Erythroblast (primary cell): ENCODE measurements at places on chromosomes 2 and 18.

DNA sequence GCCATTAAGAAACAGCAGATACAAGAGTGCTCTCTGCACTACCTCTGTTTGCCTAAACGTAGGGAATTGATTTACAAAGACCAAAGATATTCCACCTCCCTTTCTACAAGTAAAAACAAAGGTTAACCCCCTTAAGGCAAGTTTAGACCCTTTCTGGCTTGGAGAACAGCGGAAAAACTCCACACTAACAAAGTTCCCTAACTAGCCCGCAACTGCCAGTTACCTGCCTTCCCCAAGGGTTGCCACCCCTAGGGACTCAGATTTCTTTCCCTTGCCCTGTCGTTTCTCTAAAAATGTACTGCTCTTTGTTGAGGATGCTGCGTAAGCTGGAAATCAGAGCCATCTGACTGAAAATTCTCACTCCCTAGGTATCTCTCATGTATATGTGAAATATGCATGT lies 627.5 kb upstream of the SOX11 start:
- no peak for DNase-seq

GRCh38 chr2:215881582-215881981 lies 131.8 kb downstream of the MREG start:
- DNase-seq, result no peak

- DNase-seq, result no peak
These were observed 65.5 kb downstream of the EPB41L3 start for GRCh38 chr18:5478261-5478660.

DNA sequence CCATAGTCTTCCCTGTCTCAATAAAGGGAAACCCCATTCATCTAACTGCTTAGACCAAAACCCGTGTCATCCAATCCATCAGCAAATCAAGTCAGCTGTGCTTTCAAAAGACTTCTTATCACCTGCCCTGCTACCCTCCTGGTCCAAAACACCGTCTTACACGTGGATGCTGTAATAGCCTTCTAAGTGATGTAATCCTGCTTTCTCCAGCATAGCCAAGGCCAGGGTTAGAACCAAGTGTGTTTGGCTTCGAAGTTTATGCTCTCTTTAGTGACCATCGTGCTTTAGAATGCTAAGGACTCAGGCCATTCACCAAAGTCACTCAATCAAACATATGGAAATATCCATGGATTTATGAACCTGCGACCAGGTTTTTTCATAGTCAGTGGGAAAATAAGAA lies 25.5 kb downstream of the NEB start:
- DNase-seq, result no peak

DNA sequence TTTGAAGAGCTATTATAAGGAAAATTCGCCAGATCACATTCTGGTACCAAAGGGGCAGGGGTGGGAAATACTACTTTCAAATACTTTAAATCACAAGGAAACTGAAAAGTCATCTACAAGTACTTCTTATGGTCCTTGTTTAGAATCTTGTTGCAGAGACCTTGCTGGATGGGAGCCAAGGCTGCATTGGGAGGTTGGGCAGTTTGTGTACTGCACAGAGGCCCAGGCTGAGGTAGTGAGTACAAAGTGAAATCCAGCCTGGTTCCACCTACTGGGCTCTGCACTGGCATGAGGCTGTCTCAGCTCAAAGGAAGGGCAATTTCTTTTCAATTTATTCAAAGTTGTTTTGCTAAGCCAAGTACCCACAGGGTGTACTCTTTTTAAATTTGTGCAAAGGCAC lies 140.3 kb upstream of the DLX2 start:
- DNase-seq, result no peak

DNA sequence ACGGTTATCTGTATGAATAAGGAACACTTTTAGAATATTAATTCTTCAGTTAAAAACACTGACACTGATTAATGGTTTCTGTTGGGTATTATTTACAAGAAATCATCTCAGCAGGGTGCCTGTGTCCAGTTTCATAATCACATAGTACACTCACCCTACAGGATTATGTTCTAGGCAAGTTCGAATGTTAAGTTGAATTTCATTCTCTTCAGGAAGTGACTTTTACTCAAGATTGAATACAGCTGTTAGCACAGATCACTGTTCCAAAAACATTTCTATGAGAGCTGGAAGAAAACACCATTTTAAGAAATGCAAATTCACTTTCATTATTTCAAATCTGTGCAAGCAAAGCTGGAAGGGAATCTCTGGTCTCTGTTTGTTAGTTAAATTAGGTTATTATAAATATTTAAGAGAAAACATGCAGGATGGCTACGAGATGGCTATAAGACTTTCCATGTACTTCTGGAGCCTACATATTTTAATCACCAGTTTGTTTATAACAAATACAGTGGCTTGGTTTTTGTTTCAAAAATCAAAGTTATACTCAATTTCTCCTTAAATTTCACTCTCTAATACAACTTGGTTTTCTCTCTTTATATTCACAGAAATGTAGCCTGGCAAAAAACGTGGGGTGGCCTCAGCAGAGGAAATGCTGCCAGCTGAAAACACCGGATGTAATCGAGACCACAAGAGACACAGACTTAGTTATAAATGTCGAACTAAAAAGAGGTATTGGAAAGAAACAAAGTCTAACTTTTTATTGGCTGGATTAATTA lies 65.8 kb downstream of the RBMS1 start:
- DNase-seq, result no peak

- DNase-seq, result no peak
These were observed 1.8 kb upstream of the HOXD8 start for GRCh38 chr2:176127774-176128072.

- DNase-seq, result peak; percentile 72
These were observed 51.2 kb downstream of the SLC14A2 start for GRCh38 chr18:45666520-45666919.

DNA sequence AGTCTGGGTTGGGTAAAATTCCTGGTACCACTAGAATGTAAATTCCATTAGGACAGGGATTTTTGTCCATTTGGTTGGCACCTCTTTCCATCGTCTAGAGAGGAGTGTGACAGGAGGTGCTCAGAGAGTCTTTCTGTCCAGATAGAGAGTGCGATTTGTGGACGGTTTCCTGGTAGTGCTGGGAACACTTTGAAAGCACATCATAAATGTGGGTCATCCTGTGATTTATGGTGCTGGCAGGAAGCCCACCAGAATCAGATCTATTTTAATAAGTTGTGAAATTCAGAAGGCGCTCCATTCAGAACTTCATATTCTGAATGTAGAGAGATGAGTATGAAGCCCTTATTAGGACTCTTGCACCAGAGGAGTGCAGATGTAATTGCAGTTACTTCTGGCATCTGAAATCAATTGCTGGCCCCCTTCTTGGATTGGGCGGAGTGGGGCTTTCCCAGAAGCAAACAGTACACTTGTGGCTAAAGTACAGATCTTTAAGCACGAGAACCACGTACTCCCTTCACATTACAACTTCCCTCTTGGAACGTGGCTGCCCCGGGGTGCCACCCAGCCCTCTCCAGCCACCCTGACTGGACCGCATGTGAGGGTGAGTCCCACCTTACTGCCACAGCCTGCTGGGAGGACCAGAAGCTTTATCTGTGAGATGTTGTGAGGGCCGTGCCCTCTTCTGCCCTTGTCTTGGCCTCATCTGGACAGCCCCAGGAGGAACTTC lies 243.2 kb downstream of the MYO3B start:
- no peak for DNase-seq

DNA sequence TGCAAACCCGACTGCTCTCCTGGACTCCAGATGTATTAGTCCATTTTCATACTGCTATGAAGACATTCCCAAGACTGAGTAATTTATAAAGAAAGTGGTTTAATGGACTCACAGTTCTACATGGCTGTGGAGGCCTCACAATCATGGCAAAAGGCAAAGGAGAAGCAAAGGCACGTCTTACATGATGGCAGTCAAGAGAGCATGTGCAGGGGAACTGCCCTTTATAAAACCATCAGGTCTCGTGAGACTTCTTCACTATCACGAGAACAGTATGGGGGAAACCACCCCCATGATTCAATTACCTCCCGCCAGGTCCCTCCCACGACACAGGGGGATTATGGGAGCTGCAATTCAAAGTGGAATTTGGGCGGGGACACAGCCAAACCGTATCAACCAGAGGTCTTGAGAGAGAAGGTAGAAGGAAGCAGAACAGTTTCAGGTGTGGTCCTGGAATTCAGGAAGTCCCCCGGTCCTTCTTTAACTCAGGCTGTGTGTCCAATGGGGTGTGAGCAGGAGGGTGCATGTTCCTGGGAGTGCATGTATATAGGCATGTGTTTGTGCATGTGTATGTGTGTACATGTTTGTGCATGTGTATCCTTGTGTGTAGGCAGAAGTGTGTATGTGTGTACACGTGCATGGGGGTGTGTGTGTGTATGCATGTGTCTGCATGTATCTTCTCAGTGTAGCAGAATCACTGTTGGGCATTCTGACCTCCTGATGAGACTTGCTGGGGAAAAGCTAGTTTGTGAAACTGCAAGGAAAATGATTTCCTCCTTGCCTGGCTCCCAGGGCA lies 46.2 kb downstream of the GREB1 start:
- DNase-seq, result no peak

GRCh38 chr2:222523783-222524544 lies 99.6 kb downstream of the SGPP2 start:
- no peak for DNase-seq

DNA sequence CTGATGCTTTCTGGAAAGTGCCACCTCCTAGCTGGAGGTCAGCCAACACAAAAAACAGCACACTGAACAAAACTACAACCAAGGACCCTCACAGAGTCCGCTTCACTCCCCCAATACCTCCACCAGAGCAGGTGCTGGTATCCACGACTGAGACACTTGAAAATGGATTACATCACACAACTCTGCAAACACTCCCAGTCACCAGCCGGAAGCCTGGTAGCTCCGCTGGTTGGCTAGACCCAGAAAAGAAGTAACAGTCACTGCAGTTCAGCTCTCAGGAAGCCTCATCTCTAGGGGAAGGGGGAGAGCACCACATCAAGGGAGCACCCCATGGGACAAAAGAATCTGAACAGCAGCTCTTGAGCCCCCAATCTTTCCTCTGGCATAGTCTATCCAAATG lies 175.4 kb downstream of the LCLAT1 start:
- DNase-seq, result no peak

GRCh38 chr18:56565046-56565445 lies 73.3 kb downstream of the TXNL1 start:
- DNase-seq, result no peak

- no peak for DNase-seq
These were observed 676.1 kb downstream of the RNF144A start for GRCh38 chr2:7593360-7593759.

GRCh38 chr2:187057466-187057865 lies 208.5 kb upstream of the ZSWIM2 start:
- no peak for DNase-seq

DNA sequence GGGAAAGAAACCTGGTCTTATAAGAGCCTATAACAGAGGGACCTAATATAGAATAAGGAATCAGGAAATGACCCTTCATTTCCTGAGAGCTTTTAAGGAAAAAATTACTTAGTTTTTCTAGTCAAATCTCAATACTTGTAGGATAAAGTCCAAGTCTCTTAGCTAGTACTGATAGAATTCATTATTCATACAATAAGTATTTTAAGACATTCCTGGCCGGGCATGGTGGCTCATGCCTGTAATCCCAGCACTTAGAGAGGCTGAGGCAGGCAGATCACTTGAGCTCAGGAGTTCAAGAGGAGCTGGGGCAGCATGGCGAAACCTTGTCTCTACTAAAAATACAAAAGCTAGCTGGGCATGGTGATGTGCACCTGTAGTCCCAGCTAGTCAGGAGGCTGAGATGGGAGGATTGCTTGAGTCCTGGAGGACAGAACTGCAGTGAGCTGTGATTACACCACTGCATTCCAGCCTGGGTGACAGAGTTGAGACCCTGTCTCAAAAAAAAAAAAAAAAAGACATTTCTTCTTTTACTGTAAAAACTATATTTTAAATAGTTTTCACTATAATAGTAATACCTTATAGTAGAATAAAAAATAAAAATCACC lies 3.2 kb downstream of the RAB3GAP1 start:
- DNase-seq, result no peak

- no peak for DNase-seq
These were observed 192.2 kb downstream of the TSN start for GRCh38 chr2:121947674-121948073.

DNA sequence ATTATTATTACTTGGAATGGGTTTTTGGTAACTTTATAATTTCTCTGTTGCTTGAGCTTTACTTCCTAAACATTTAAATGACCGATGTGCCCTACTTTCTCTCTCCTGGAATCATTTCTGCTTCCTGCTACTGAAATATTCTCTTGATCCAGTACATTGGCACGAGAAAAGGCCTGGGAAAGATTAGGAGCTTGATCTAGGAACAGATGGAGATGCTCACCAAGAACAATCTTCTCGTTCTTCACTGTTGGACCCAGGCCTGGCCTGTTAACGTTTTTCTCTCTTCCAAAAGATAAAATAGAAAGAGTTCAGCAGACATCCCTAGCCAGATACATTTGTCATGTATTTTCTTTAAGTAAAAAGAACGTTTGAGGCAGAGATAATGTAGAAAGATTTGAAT lies 1356.8 kb upstream of the CRIM1 start:
- no peak for DNase-seq

DNA sequence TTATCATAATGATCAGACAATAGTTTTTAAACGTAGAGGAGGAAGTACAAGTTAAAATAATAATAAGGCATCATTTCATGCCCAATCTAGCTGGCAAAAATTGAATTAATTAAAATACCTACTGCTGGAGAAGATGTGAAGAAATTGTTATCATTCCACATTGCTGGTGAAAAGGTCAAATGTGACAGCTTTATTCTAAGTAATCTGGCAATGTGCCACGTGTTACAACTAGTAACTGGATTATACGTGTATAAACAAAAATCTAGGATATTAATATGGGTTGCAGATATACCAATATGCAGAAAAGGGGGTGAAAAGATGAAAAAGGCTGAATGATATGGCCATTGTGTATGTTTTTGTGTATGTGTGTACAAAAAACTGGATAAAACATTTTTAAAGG lies 32.4 kb downstream of the SMAD2 start:
- DNase-seq, result peak; percentile 13

- no peak for DNase-seq
These were observed 25.6 kb upstream of the TGIF1 start for GRCh38 chr18:3424280-3424890.

GRCh38 chr2:37005118-37005868 lies 39.0 kb upstream of the STRN start:
- DNase-seq, result peak; percentile 56

DNA sequence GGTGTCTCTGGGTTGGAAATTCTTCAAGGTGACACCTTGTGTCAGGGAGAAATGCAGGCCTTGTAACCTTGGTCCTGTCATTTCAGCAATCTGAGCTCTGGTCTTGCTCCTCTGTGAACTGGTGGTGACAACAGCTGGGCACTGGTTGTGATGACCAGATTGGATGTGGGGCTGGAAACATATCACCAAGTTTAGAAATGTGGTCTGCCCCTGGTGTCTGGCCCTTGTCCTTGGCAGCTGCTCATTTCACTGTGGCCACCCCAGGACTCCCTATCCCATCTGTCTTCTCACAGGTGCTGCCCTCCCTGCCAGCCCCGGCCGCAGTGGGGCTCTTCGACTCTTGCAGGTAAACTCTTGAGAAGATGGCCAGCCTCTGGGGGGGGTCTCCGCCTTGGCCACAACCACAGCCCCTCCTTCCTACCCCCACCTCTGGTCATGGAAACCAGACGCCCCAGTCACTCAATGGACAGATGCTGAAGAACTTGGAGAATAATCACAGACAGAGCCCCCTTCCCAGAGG lies 20.7 kb downstream of the SIX3 start:
- DNase-seq, result no peak

GRCh38 chr18:3013024-3013804 lies at the start of gene LPIN2:
Gene LPIN2, minus strand, starts transcription at chr18:3013144. Its CDS starts 52,304 bp downstream, at chr18:2960840.
- DNase-seq, result peak; percentile 99

GRCh38 chr2:11761259-11761658 lies 14.8 kb downstream of the LPIN1 start:
- DNase-seq, result no peak

GRCh38 chr2:145687442-145688134 lies 1167.7 kb upstream of the ZEB2 start:
- peak; percentile 8 for DNase-seq
